ENCODE measurements at places on chromosomes 3 and 15.

DNA sequence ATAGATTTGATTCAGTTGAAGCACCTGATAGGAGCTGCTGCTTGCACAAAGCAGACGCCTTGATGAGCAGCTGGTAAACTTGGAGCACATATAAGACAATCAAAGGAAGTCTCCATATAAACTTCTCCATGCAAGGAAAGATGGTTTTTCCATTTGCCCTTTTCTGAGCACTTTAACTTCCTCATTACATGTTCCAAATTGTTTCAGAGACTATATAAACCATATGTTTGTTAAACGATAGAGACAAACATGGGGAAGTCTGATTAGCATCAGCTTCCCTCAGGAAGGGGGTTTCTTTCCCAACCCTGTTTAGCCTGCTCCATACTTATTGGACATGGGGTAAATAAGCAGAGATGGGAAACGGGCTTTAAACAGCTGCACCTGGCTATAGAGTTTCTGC lies 88.0 kb downstream of the DHX36 start:
- DNase-seq: no peak

- no peak for DNase-seq
Measured at GRCh38 chr3:115401298-115401697, 222.0 kb upstream of the GAP43 start.

GRCh38 chr3:23996095-23996524 lies 51.0 kb downstream of the NR1D2 start:
- DNase-seq: no peak

DNA sequence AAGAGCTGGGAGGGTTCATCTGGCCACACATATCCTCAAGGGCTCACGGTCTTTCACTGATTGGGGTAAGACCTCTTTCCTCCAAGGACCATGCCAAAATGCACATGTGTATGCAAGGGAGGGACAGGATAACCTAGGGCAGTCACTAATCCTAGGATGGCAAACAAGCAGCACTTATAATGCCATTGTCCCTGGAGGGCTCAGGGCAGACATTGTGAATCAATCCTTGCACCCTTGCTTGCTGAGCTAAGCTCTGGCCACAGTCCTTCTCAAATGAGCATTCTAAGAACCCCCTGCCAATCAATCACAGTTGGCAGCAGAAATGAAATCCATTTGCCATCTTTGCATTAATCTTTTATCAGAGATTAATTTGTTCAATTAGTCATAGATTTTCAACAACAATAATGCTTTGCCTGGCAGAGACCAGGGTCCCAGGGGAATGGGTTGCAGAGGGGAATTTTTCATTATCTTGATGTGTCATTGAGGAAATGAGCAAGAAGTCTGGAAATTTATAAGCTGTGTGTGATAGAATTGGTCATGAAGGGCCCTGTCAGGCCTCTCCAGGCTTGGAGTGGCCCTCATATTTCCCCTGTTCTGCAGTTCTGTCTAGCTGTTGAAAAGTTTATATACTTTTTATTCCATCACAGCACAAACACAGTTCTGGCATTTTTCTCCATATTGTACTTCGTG lies 57.2 kb upstream of the KY start:
- no peak for DNase-seq

- no peak for DNase-seq
Measured at GRCh38 chr3:150022381-150023238, 51.9 kb upstream of the PFN2 start.

- no peak for DNase-seq
Measured at GRCh38 chr3:146839727-146840375, 234.7 kb upstream of the PLSCR5 start.

DNA sequence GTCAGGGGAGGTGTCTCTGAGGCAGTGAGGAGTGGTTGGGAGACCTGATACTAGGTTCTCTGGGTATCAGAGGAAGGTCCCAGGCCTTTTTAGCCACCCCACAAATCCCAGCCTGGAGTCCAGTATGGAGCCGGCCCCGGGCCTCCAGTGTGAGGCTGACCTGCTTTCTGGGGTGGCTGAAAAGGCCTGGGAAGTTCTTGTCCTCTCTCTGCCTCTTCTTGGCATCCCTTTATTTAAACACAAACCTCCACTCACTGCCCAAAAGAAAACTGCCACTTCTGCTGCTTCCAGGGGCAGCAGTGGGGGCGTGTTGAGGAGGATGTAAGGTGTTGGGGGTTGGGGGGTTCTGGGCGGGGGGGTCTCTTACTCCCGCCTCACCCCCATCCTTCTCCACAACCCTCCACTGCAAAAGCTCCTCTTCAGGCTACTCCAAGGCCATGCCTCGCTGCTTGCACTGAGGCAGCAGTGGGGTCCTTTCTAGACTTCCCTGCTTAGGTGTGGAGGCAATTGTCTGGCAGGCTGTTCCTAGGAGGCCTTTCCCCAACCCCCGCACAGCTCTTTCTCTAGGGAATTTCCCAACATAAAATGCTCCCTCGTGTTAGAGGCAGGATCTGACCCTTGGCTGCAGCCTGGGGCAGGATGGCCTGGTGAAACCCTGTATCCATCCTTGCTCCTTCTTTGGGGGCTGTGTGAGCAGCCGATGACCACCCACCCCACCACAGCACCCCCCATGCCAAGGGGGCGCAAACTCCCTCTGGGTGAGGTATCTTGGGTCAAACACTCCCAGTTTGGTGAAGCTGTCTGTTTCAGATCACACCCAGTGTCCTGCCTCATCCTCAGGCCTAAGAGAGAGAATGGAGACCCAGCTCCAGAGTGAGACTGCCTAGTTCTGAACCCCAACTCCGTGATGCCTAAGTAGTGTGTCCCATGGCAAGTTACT lies 12.1 kb upstream of the RAD18 start:
- DNase-seq: no peak

GRCh38 chr3:101017017-101017416 lies 23.8 kb upstream of the ABI3BP start:
- no peak for DNase-seq

Data from NT2/D1 (cell line).